Fibroblast of skin of abdomen (primary cell): ENCODE measurements at places on chromosomes 11 and 22.
A peak's percentile ranks its signal among the peaks of the same experiment; 100 is the strongest.

- peak; percentile 54 for DNase-seq
Observed at GRCh38 chr22:46286006-46286405, 10.7 kb upstream of the GTSE1 start.

GRCh38 chr11:10499452-10499851 lies 41.5 kb downstream of the RNF141 start:
- DNase-seq: no peak

- DNase-seq: peak; percentile 17
Observed at GRCh38 chr22:37953062-37953436, 352 bp downstream of the C22orf23 start.

DNA sequence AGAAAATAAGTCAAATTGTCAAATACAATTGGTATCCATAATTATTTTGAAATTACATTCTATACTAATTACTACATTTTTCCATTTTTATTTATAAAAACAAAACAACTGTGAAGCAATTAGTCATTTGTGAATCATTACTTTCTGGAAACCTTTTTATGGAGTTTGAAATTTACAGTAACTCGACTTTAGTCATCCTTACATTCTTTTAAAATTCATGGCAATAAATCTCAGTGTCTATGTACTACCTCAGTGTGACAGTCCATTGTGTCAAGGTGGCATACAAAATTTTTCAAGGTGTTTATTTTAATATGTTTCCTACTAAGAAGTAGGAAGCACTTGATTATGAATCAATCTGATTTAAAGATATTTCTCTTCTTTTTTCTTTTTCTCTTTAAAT lies 1949.4 kb upstream of the RAG2 start:
- peak; percentile 38 for DNase-seq

- no peak for DNase-seq
Observed at GRCh38 chr11:74936087-74936486, 12.8 kb downstream of the XRRA1 start.

GRCh38 chr22:38824585-38824984 lies 19.2 kb downstream of the NPTXR start:
- peak; percentile 75 for DNase-seq

GRCh38 chr11:126188332-126189108 lies 22.9 kb downstream of the RPUSD4 start:
- DNase-seq: no peak

DNA sequence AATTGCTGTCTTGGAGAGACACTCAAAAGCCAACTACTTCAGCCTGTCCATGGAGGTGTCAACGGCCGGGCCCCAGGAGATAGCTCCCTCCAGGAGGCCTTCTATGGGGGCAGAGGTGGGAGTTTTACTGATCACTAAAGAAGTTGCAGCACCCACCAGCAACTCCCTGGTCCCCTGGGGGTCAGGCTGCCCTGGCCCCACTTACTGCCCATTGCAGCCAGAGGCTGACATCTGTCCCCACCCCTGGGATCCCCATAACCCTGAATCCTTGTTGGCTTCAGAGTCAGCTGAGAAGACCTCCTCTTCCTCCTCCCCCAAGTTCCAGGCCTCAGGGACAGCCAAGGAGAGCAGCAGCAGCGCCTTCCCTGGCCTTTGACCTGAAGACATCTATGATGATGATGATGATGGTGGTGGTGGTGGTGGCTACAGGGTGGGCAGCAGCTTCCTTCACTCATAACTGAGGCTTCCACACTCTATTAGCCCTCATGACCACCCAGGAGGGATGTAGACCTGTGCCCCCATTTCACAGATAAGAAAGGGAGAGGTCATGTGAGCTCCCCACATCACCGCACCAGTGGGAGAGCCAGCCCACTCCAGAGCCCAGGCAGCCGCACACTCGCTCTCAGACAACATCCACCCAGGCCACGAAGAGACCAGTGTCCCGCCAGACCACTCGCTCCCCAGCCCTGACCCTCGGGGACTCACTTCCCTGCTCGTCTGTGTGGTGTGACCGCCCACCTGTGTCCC lies 43.8 kb upstream of the FGF3 start:
- no peak for DNase-seq

- peak; percentile 20 for DNase-seq
Observed at GRCh38 chr11:10528121-10528520, 12.9 kb downstream of the RNF141 start.

DNA sequence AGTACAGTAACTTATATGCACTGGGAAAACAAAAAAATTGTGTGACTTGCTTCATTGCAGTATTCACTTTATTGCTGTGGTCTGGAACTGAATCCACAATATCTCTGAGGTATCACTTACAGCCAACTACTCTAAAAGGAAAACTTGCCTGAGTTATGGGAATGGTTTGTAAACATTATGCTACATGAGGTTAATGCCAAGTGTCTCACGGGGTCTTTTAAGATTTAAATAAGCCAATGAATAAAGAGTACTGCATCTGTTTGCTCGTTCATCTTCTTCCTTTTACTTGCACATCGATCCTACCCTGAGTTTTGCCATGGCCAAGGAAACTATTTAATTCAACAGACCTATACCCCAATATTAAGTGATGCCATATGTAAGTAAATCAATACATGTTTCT lies 72.0 kb upstream of the API5 start:
- no peak for DNase-seq

DNA sequence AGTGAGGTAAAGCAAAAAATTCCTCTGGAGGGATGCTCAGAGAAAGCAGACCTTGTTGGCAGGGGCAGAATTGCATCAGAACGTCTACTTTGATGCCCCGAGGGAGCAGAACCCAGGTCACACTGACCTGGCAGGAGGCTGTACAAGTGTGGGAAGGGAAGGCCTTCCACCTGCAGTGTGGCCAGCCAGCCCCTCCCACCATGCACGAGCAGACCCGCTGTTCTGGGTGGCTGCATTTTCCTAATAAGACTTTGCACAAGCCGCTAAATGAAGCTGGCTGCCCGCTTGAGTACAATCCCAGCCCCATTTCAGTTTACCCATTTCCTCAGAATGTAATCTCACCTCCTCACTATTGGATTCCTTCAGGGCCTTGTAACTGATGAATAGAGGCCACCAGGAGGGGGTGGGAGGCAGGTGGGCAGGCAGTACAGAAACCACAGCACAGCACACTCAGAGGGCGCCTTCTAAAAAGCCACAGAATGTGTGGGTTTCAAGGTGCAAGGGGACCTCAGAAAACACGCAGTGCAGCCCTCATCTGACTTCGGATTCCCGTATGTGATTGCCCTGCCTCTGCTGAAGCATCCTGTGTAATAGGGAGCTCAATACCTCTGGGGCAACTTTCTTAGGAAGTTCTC lies 316.6 kb downstream of the OPCML start:
- no peak for DNase-seq

DNA sequence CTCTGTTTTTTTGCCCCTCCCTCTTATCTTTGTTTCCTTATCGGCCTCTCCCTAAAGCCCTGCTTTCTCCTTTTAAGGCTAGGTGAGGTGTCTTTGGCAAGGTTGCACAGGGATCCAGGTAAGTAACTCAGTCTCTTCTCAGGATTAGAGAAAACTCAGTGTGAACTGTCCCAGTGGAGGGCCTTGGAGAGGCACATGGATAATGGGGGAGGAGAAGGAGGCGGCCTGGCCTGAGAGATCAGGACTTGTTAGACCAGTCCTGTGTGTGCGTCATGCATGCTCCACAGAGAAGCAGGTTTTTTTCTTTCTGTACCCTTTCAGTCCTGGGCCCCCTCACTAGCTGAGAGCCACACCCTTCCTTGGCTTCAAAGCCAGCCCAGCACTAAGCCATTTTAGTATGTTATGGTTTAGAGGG lies 19.9 kb downstream of the CTNND1 start:
- DNase-seq: no peak

DNA sequence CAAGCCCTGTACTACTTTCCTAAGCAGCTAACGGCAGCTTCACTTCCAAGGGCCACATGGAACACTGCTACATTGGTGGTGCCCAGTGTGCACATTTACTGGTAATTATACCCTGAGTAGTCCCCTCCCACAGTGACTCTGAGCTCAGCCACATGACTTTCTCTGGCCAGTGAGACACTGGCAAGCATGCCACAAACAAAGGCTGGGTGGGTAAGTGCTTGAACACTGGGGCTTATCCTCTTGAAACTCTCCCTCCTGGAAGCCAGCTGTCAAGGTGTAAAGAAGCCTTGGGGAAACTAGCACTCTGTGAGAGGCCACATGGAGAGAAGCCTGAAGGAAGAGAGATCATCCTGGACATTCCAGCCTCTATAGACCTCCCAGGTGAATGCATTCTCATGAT lies 54.4 kb upstream of the DRD2 start:
- DNase-seq: no peak

- DNase-seq: peak; percentile 58
Observed at GRCh38 chr11:46692450-46692849, 8.0 kb downstream of the ARHGAP1 start.

- DNase-seq: no peak
Observed at GRCh38 chr11:47631473-47631872, 10.9 kb downstream of the MTCH2 start.

- DNase-seq: no peak
Observed at GRCh38 chr11:61524963-61525587, 16.5 kb downstream of the LRRC10B start.

DNA sequence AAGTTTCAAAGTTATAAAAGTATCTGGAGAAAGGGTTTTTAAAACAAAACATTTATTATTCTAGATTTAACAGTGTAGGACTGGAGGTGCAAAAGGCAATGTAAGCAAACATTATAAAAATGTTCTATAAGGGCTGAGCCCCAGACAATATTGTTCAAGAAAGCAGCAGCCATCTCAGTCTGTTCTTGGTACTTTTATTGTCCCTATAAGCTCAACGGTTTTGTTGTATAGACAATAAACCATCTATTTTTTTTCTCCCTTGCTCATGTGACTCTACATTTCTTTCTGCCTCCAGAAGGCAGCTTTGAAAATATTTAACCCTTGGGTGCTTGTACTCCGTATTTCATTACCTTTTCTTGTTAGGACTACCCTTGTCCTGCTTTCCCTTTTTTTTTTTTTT lies 25.2 kb upstream of the NXPE2 start:
- no peak for DNase-seq

DNA sequence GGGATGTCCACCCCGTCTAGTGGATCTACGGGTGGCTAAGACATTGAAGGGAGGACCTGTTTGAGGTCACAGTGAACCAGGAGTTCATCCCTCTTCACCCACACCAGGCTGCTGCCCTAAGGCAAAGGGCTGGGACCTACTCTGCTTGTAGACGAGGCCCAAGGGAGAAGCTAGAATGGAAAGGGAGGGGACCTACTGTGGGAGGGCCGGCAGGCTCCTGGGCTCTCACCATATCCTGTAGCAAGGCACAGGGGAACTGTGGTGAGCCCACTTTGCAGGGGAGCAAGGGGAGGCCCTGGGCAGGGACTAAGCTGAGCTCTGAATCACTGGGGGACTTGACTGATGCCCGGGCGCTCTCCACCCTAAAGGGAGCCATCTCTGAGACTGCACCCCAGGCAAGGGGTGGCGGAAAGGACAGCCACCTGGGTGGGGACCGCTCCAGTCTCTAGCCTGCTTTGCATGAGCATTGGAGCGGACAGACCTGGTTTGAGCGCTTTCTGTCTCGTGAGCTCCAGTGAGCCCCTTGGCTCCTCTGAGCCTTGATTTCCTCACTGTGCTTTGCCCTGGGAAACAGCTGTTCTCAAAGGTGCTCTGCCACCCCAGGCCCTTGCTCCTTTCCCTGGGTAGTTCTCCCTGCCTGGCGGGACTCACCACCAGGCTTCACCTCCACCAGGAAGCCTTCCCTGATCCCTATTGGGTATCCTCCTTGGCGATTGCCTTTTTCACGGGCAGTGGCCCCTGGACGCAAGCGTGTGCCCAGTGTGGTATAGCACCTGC lies 24.2 kb downstream of the PARVG start:
- no peak for DNase-seq

DNA sequence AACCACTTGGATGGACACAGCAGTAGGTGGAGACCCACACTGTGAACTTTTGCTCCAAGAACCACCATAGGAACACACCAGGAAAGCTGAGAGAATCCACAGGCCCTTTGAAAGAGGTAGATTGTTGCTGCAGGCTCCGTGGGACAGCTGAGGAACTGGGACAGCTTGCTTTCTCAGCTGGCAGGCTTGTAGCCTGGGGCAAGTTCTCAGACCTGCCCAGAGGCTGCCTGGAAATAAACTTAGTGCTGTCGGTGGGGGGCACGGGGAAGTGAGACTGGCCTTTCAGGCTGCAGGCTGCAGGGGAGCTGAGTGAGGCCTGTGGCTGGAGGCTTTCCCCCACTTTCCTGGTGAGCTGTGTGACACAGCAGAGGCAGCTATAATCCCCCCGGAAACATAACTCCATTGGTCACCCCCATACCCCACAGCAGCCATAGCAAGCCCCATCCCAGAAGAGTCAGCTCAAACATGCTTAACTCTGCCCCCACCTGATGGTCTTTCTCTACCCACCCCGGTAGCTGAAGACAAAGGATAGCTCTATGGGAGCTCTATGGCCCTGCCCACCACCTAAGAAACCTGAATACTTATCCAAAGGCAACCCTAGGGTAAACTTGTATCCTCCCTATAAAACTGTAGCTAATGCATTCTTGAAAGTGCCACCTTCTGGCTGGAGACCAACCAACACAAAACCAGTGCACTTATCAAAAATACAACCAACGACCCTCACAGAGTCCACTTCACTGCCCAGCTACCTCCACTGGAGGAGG lies 21.4 kb upstream of the ACRV1 start:
- DNase-seq: no peak

GRCh38 chr22:22386602-22387385 lies 121.7 kb downstream of the ZNF280B start:
- no peak for DNase-seq

DNA sequence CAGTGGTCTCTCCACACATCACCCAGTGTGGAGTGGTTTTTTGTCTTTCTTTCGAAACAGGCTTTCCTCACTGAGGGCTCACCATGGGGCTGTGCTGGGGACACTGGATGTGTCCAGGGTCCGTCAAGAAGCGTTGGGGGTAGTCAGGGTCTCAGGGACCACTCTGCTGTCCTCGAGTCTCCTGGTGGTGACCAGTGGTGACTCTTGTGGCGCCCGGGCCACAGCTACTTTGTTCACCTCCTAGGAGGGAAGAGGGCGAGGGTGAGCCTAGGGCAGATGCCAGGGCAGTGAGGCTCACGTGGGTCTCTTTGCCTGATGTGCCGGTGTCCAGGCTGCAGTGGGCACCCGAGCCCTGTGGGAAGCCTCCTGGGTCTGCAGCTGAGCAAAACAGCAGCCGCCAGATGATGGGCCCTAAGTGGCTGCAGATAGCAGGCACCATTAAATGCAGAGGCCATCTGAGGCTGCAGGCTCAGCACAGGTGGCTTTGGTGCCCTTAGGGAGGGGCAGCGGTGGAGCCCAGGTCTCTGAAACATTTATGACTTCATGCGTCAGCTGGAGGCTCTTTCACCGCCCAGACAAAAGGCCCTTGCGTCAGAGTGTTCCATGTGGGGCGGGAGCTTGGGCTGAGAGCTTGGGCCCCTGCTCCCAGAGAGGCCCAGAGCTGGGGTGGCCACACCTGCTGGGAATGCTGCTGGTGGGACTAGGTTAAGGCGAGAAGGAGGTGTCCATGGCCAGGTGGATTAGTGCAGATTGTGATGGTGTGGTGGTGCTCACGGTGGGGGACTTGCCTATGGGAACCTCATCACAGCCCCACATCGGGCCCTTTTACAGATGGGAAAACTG lies 29.5 kb downstream of the KCNQ1 start:
- DNase-seq: no peak

- no peak for DNase-seq
Observed at GRCh38 chr11:106679581-106679980, 338.7 kb downstream of the GUCY1A2 start.

- no peak for DNase-seq
Observed at GRCh38 chr11:46888636-46889035, 29.7 kb downstream of the LRP4 start.
